Uterine smooth muscle cell (primary cell): ENCODE measurements at places on chromosomes 13 and 19. TPM values are rescaled to one million over a fixed set of nuclear protein-coding genes. Genes with fewer than 3 reads are reported as not detected.

The CGB1 gene
- total RNA-seq = not detected in 2 replicates

The CCNA1 gene
- 9.4 and 27.0 TPM in 2 replicates for total RNA-seq

The ZNF556 gene
- total RNA-seq = 0.12 and 0.22 TPM in 2 replicates

The SULT2A1 gene
- not detected in 2 replicates for total RNA-seq

The DNMT1 gene
- 38.0 and 90.2 TPM in 2 replicates for total RNA-seq

The TNFRSF19 gene
- total RNA-seq = 11.9 and 41.9 TPM in 2 replicates

The IRGC gene
- total RNA-seq = not detected in 2 replicates

The NLRP9 gene
- total RNA-seq = not detected in 2 replicates

The CYP4F8 gene
- total RNA-seq = under 0.01 TPM in 1 of 2 replicates, not detected in the other

The FFAR1 gene
- total RNA-seq = not detected in 2 replicates

The ZNF567 gene
- 4.0 and 7.9 TPM in 2 replicates for total RNA-seq

The ZNF296 gene
- total RNA-seq = 0.22 TPM in 1 of 2 replicates, not detected in the other

The CEACAM1 gene
- total RNA-seq = under 0.01 TPM in 1 of 2 replicates, not detected in the other

The GYS1 gene
- 23.4 and 31.5 TPM in 2 replicates for total RNA-seq

The ERFL gene
- under 0.01 TPM in 1 of 2 replicates, not detected in the other for total RNA-seq

The ZNF724 gene
- total RNA-seq = 4.2 and 11.6 TPM in 2 replicates

The ETV2 gene
- 0.11 and 0.50 TPM in 2 replicates for total RNA-seq
